Activated gamma-delta T cell treated with anti-CD3 and anti-CD28 coated beads, Interleukin-2, amount 50 U/mL, for 16 hours (primary cell): ENCODE measurements at places on chromosomes 12 and 14.

GRCh38 chr14:55075628-55076175, 24.3 kb downstream of the MAPK1IP1L start:
- DNase-seq, result no peak

- DNase-seq, result no peak
Observed at GRCh38 chr14:104450811-104451401, 128.7 kb upstream of the C14orf180 start.

DNA sequence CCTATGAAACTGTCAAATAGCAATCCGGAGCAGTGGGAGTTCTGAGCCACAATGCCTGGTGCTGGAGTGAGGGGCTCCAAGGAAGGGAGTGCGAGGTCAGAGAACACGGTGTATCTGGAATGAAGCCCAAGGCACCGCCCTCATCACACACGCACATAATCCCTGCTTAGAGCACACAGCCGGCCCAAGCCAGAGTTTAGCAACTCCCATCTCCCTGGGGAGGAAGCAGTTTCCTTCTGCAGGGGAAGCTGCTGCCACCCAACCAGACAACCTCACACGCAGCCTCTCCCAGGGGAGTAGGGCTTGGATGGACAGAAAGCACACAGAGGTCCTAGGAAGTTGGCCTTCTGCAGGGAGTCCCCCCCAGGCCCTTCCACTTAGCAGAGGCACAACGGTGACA, 31.3 kb downstream of the ACTN1 start:
- DNase-seq, result no peak

DNA sequence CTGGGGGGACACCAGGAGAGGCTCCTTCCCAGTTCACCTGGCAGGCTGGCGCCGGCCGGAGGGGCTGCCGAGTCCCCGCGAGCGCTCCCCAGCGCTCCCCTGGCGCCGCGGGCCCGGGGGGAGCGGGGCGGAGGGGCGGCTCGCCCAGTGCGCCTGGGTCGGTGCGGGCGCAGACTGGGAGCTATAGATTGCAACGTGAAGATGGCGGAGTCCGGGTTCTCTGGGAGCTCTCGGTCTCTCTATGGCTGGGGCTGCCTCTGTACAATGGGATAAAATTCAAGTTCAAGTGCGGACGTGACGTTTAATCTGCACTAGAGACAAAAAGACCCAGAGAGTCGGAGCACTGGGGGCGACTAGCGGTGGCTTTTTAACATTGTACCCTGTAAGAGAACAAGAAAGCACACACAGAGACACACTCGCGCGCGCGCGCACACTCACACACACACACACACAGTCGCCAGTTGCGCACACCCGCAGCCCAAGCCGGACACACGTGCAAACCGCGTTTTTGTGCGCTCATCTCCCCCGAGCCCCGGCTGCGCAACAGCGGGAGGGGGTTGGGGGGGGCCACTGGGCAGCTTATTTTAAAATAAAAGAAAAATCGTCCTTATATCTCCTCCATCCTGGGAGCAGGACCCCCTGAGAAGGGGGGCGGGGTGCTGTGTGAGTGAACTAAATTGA, at the start of gene BCL11B:
Gene BCL11B (minus strand): TSS at position 247 of the 681 bp plus-strand sequence. CDS start 979 bp downstream, outside the sequence.
- DNase-seq, result peak; percentile 79

DNA sequence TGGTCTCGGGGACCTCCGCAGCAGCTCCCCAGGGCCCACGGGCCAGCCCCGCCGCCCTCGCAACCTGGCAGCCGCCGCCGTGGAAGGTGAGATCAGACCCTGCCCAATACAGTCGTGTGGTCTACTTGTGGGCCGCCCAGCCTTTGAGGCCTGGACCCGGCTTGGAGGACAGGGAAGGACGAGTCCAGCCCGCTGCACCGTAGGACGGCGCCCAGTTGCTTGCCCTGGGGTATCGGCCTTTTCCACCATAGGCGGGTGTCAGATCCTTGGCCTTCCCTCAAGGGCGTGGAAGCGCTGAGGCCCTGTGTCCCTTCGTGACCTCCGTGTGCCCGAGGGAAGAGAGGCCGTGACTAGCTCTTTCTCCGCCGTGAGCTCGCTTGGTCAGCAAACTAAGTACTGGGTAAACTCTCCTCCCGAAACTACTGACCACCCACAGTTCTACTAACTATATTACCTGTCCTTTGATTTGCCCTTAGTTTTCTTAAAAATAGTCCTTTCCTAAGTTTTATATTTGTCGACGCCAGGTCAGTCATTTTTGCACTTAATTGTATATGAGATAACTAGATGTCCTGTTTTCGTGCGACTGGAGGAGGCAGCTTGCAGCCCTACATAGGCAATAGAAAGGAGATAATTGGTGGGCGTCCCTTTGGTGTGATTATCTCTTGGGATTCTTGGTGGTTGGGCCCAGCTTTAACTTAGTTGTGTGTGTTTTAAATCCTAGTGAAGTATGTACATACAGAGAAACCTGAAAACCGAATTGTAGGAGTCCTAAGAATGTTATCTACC, 757 bp downstream of the SLC25A3 start:
- DNase-seq, result peak; percentile 14

DNA sequence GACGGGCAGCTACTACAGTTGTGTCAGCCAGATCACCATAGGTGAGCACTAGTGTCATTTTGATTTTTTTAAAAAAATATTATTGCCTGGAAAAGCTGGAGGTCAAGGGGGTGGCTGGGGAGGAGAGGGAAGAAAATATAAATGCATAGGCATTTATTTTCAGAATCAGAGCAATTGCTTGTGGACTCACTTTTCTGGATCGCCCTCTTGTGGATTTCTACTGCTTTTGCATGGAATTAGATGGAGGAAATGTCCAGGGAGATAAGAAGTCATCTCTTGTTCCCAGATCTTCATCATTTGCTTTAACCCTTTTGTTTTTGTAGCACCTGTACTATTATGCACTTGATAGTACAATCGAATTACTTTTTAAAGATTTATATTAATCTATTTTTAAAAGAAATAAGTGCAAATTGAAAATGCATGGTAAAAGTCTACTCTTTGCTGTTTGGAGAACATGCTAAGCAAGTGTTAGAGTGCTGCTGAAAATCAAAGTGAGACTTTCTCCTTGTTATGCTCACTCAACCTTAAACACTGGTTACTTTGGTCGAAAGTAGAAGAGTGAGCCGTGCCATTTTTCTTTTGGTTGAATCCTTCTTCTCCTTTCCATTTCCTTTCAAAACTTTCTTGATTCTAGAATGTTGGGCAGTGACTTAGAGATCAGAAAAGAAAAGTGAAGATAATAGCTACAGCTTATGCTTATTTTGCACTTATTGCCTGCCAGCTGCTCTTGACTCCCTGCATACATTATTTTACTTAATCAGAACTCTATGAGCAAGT, 60.6 kb upstream of the ANO4 start:
- DNase-seq, result no peak

DNA sequence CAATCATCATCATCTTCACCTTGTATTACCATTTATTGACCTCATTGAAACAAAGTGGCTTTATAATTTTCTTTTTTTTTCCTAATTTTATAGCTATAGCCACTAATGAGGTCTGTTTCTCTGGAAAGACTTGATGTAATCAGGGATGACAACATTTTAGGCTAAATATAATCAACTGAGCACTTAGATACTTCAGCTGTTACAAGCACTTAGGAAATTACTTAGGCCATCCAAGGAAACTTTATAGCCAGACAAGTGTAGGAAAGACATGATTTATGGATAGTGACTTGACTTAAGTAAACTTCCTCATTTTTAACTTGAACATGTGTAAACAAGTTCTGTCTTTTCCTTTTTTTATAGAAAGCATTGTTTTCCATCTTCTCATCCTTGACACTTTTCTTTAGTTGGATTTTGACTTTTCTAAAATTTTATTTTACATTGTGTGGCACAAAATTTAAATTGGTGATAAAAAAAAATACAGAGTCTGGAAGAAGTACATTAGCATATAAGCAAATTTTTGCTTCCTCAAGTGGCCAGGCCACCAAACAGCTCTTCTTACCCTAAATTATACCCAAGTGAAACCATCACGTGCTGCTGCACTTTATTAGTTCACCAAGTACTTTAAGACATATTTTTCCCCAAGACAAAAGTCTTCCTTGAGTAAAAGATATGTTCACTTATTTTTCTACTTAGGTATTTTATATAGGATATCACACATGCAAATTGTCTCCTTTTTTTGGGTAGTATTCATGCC, 15.1 kb downstream of the CPNE8 start:
- no peak for DNase-seq

GRCh38 chr12:22284871-22285270, 49.6 kb downstream of the ST8SIA1 start:
- no peak for DNase-seq
